ENCODE measurements at places on chromosomes 2 and 18. TPM values are rescaled to one million over a fixed set of nuclear protein-coding genes. Genes with fewer than 3 reads are reported as not detected.

Gene PRKAG3
- polyA plus RNA-seq = not detected

Gene ANKRD23
- 5.0 TPM for polyA plus RNA-seq

Gene CHCHD5
- 68.8 TPM for polyA plus RNA-seq

Gene POTEF
- polyA plus RNA-seq = 1.0 TPM

Gene RHOB
- 5.5 TPM for polyA plus RNA-seq

Gene PAX8
- polyA plus RNA-seq = 0.43 TPM

Gene LYPD6
- 4.9 TPM for polyA plus RNA-seq

Gene DUSP2
- 6.6 TPM for polyA plus RNA-seq

Gene ELOA2
- not detected for polyA plus RNA-seq

Gene NYAP2
- not detected for polyA plus RNA-seq

Gene TMEM163
- polyA plus RNA-seq = 1.3 TPM

Gene SLC9A2
- polyA plus RNA-seq = 0.03 TPM

Gene LBX2
- 0.82 TPM for polyA plus RNA-seq

Gene CFC1
- polyA plus RNA-seq = 0.28 TPM

Gene HOXD9
- not detected for polyA plus RNA-seq

Gene CXCR4
- polyA plus RNA-seq = 2.5 TPM

Gene GBX2
- 0.87 TPM for polyA plus RNA-seq

Gene RSAD2
- not detected for polyA plus RNA-seq

Gene RAX
- polyA plus RNA-seq = 0.16 TPM

Gene CCDC148
- 1.3 TPM for polyA plus RNA-seq

Gene ACVR1
- 9.2 TPM for polyA plus RNA-seq
